ENCODE measurements at places on chromosomes 6 and 20.
A peak's percentile ranks its signal among the peaks of the same experiment; 100 is the strongest.

GRCh38 chr6:128499079-128499731 is 21.2 kb downstream of the PTPRK start:
- no peak for DNase-seq

- no peak for DNase-seq
Measured at GRCh38 chr6:73182021-73182607, 43.2 kb downstream of the KHDC1L start.

DNA sequence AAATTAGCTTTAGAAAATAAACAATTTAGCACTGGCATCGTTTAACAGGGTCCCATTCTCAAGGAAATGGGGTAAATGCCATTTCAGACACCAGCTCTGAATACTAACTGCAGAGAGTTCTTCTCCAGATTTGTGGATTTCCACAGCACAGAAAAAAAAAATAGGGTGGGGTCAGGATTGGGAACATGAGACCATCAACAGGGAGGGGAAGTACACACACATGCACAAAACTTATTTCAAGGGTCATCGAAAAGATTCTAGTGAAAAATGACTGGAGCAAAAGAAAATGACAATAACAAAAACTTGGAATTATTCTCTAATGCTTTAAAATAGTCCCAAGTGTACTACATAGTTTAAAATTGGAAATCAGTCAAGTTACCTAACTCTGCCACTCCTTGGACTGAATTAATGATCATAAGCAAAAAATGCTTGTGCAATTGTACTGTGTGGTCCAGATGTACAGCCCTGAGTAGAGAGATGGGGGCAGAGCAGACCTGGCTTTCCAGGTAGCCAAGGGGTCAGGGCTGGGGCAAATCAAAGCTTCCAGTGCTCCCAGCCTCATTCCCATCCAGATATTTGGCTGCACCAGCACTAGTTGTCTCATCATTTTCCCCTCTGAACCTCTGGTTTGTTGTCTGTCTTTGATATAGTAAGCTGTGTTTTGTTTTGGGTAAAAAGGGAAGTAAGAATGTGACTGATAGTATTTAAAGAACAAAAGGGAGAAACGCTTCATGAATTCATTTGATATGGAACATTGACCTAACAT is 152.4 kb downstream of the SOBP start:
- no peak for DNase-seq

- DNase-seq: no peak
Measured at GRCh38 chr6:149176971-149177667, 140.4 kb upstream of the TAB2 start.

- DNase-seq: no peak
Measured at GRCh38 chr6:56024931-56025330, 149.5 kb upstream of the BMP5 start.

GRCh38 chr6:27592481-27593199 is 119.7 kb upstream of the ZNF184 start:
- DNase-seq: peak; percentile 59

GRCh38 chr6:13655700-13656099 is 40.6 kb downstream of the NOL7 start:
- no peak for DNase-seq

- no peak for DNase-seq
Measured at GRCh38 chr6:121090492-121090891, 243.8 kb downstream of the TBC1D32 start.

GRCh38 chr6:149752600-149753373 is 3.2 kb downstream of the PCMT1 start:
- DNase-seq: no peak

All from BE2C (cell line).